ENCODE measurements at places on chromosomes 7 and 10.

DNA sequence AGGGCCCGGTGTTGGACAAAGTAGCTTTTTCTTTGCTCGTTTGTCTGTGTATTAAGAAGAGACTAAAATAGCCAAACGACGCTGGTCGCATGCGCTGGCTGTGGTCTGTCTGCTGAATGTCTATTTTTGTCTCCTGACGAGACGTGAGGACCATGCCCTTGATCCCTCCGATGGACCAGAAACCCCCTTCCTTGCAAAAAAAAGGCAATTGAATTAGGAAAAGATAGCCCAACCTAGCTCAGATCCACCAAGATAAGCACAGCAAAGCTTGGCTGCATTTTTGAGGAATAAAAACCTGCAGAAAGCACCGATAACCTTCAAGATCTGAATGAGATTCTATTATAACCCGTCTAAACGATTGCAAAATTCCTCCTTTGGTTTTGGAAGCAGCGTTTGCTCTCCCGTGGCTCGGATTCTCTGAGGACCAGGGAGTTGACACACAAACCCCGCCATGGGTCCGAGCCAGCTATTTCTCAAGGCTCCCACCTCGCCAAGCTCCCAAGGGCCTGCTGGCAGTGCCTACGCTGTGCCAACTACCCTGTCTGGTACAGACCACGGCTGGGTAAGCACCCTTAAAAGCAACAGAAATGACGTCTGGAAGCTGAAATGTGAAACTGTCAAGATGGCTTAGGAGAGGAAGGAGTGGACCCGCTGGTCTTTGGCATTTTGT lies 17.7 kb upstream of the TTYH3 start:
- DNase-seq: no peak

- DNase-seq: no peak
These were observed 117.7 kb downstream of the PFKFB3 start for GRCh38 chr10:6320320-6321010.

GRCh38 chr10:72122221-72122620 lies 33.9 kb upstream of the SPOCK2 start:
- no peak for DNase-seq

- no peak for DNase-seq
These were observed 199.2 kb upstream of the SEMA3A start for GRCh38 chr7:84393786-84394185.

GRCh38 chr7:3998060-3998459 lies 684.0 kb upstream of the FOXK1 start:
- no peak for DNase-seq

DNA sequence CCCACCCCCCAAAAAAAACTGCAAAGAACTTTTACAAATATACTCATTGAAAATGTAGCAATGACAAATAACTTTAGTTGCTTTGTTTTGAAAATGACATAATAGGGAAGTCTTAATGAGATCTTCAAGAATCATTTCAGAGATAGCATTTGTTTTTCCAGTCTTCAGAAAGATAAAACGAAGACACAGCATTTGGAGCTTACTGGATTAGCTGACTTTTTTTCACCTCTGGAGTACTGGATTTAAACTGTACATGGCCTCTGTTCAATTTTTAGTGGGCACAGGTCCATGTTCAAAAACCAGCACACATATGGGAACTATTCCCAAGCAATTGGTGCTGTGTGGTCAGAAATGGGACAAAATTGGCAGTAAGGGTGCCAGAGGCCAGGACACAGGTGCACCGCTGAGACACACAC lies 3.9 kb downstream of the RAB11FIP2 start:
- peak; percentile 6 for DNase-seq

DNA sequence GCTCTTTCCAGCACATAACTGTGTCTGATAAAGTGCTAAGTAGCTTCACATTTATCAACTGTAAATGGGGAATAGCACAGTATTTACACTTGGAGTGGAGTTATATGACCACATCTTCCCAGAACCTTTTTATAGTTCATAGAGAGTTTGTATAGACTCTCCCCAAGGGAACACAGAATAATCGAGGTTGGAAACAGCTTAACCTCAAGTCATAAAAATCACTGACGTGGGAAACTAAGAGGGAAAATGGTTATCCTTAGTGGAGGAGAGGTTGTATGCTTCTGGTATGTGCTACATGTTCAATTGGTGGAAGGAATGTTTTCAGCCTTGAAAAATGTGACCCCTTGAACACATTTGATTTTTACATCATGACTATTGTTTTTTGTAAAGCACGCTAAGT lies 167.9 kb upstream of the KIAA1217 start:
- DNase-seq: no peak

DNA sequence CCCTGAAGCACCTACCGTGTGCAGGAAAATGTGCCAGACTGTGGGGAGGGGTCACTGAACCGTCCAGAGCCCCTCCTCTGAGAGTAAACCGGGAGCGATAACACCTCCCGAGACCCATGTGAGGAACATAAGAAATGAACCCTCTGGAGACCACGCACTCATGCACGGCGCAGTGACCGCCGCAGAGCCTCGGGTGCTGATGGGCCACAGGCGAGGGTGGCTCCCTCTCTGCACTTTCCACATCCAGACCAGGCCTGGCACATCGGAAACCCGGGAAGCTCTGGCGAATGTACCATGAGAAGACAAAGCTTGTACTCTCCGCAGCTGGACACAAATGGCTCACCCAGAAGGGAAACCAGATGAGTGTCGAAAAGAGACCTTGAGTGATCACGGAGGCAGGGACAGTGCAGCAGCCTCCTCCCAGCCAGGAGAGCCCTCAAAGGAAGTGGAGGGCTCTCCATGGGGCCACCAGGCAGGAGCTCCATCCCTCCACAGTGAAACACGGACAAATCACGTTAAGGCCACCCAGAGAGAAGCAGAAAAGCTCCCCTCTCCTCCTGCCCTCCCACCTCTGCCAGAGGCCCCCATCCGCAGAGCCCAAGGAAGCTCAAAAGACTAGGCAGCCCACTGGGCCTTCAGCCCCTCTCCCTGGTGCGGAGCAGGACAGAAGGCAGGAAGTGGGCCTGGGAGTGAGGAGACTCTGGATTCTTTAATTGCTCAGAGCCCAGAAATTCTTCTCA lies 178.1 kb upstream of the PPP2R2D start:
- no peak for DNase-seq

DNA sequence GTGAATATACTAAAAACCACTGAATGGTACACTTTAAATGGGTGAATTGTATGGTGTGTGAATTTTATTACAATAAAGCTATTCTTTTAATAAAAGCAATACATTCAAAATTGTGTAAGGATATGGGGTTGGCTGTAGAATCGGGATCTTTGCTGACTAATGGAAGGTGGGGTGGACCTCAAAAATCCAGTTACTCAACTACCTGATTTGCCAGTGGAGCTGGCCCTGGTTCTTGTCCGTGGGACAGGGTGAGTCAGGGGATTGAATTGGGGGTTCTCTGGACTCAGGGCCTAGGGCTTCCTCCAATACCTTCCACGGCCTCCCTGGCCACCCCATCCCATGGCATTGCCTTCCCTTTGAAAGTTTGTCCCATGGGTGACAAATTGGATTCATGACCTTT lies 13.5 kb upstream of the RABGEF1 start:
- no peak for DNase-seq

- DNase-seq: no peak
These were observed 28.3 kb downstream of the CCDC3 start for GRCh38 chr10:12973149-12973718.

Data from ELR (cell line).